ENCODE measurements at places on chromosomes 4 and X.

DNA sequence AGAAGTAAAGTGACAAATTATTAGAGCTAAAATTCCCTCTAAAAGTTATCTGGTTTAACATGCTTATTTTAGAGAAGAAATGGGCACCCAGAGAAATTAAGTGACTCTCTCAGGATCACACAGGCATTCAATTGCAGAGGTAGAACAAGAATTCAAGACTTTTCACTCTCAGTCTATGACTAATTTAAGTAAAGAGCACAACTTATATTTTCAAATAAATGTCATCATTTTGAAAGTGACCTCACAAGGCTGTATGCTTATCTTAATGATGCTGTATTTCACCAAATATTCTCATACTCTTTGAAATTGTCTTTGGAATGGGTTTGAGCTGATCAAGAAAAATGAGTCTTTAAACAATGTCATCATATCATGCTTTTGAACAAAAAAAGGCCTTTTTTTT is 15.3 kb downstream of the GPR174 start:
- DNase-seq = no peak

DNA sequence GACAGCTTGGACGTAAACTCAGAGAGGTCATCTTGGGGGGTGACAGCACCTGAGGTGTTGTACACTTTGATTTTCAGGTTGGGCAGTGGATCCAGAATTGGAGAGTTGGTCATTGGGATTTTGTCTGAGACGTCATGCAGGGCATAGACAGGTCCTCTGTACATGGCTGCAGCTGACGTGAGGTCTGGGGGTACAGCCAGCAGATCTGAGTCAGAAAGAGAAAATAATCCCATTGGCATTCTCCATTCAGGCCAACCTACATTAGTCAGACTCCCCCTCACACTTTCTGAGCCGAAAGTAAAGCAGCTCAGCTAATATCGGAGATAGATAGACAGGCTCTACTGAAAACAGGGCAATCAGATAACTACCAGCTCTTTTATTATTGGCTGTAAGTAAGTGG is 329.7 kb downstream of the UNC5C start:
- DNase-seq = no peak

GRCh38 chr4:3390288-3390811 is 51.4 kb upstream of the HGFAC start:
- DNase-seq = no peak

GRCh38 chr4:168138143-168138542 is 45.8 kb downstream of the ANXA10 start:
- DNase-seq = no peak

DNA sequence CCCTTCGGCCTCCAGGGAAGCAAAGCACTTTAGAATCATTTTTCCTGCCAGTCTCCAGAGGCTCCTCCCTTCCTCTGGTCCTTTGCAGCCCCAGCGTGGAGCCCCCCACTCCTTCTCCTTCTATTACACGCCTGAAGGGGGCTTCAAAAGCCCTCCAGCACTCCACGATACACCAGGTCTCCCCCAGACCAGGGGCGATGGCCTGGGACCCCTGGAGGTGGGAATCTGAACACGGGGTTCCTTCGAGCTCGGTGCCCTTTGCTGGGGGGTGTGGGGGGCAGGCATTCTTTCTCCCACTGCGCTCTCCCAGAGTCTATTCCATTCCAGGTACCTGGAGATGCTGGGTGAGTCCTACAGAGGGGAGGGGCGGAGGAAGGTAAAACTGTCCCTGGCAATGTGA is 97.6 kb downstream of the HMX1 start:
- DNase-seq = no peak

DNA sequence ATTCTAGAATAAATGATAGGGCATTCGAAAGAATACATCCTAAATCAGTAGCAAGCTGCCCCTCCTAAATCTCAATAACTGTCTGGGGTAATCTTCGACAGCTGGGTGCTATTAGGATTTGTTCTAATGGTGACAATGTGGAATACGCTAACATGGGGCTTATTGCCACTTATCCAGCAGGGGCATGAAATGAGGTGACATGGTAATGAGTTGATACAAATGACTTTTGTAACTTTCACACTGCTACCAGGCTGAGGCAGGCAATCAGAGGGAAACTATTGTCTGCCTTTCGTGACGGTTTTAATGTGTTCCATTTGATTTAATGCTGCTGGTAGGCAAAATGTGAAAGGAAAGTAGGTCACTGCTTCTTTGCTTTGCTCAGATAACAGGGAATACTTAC is 1047.4 kb upstream of the PABPC4L start:
- DNase-seq = no peak

DNA sequence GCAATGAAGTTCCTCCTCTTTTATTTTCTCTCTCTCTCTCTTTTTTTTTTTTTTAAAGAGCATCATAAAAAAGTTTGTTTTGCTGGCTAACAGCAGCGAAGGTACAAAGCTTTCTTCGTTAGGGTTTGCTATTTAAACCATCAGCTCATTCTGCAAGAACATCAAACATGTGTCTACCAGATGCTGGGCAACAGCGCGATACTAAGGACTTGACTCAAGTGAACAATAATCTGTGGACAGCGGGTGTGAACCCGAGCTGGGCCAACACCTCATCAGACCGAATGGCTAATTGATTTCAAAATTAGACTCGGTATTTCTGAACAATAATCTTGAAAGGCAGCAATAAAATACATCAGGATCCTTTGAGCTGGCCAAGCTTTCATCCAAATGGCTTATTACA is 246.4 kb downstream of the FBXO8 start:
- no peak for DNase-seq

- DNase-seq = no peak
Observed at GRCh38 chr4:102405821-102406401, 60.6 kb upstream of the SLC39A8 start.

DNA sequence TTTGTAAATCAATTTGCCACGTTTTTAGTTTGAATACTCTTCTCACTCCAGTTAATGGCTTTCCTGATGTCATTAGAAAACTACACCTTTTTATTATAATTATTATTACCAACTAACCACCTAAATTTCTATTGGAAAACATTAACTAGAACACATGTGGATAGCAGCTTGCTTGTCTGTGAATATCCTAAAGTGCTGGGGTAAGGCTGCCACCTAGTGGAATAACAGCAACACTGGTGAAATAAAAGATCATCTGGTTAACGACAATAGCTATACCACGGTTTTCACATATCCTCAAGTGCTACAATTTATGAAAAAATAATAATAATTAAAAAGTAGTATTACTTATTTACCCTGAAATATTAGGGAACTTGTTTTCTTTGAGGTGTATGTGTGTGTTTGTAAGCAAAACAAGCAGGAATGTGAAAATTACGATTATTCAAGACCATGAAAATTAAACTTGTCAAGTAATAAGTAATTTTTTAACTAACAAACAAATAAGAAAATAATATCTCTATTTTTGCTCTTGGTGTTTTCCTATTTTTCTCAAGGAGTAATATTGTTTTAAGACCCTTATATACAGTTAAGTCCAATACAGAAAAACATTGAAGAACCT is 130.1 kb upstream of the TECRL start:
- peak; percentile 37 for DNase-seq

- DNase-seq = no peak
Observed at GRCh38 chrX:10496345-10496965, 123.9 kb downstream of the MID1 start.

DNA sequence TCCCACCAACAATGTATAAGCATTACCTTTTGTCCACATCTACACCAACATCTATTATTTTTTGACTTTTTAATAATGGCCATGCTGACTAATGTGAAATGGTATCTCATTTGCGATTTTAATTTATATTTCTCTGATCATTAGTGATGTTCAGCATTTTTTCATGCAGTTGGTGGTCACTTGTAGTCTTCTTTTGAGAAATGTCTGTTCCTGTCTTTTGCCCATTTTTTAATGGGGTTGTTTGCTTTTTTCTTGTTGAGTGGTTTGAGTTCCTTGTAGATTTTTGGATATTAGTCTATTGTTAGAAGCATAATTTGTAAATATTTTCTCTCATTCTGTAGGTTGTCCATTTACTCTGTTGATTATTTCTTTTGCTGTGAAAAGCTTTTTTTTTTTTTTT is 36.8 kb upstream of the PDLIM5 start:
- no peak for DNase-seq

DNA sequence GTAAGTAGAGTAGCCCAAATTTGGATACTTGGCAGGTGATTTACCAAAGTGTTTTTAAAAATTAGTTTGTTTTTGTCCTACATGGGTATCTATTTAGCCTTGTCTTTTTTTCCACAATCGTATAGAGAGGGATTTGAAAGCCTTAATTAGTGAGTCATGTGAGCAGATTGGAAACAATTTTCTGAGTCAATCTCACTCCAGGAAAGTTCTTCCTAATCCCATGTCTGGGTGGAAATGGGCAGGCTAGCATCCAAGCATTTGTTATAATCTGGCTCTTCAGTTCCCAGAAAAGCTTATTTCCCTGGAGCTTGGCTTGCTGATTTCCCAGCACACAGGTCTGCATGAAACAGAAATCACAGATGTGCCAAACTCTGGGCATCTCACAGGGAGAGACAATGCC is 426.9 kb upstream of the BOD1L1 start:
- DNase-seq = no peak

DNA sequence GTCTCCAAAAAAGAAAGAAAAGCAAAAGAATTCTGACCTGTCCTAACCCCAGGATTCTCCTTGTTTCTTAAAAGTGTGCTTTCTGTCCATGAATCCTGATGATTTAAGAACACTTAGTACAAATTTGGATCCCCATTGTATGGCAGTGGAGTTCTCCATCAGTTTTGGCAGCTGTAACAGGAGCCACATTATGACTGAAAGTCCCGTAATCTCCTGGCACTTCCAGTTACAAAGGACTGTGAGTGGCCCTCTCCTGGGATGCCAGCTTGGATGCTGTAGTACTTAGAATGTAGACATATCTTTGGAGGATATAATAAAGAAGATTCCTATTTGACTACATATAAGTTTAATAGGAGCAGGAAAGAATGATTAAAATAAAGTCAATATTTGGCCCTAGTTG is 20.6 kb downstream of the AP1AR start:
- DNase-seq = no peak

GRCh38 chr4:54318904-54319303 is 89.8 kb downstream of the PDGFRA start:
- peak; percentile 21 for DNase-seq

- no peak for DNase-seq
Observed at GRCh38 chr4:167469436-167469835, 235.1 kb upstream of the SPOCK3 start.

GRCh38 chrX:5640071-5640470 is 588.6 kb downstream of the NLGN4X start:
- no peak for DNase-seq

DNA sequence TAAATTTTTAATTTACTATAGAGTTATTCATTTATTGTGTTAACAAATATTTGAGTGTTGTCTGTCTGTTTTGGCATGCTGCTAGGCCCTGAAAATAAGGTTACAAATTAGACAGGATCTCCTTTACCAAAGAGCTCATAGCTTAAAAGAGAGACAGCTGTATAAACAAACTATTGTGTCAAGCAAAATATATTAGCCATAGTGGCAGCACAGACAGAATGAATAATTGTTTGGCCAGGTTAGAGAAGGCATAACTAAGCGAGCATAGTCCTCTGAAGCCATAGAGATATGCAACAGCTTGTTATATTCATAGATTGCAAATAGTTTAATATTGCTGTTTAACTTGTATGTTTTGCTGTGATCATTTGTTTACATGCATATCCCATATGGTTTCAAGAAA is 66.7 kb upstream of the NDUFC1 start:
- DNase-seq = no peak

DNA sequence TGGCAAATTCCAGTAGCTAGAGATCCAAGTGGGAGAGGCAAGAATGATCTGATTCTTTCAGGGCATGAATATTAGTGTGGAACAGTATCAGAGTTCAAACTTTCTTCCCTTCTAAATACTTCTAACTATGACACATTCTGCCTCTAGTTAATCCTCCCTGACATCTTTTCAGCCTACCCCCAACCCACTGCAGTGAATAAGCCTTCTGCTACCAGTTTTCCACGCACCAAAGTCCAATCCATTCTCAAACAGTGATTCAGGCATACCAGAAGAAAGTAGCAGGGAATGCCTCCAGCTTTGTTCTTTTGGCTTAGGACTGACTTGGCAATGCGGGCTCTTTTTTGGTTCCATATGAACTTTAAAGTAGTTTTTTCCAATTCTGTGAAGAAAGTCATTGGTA is 155.4 kb upstream of the FTHL17 start:
- no peak for DNase-seq

GRCh38 chr4:139267301-139267700 is 12.7 kb downstream of the MGARP start:
- DNase-seq = no peak

DNA sequence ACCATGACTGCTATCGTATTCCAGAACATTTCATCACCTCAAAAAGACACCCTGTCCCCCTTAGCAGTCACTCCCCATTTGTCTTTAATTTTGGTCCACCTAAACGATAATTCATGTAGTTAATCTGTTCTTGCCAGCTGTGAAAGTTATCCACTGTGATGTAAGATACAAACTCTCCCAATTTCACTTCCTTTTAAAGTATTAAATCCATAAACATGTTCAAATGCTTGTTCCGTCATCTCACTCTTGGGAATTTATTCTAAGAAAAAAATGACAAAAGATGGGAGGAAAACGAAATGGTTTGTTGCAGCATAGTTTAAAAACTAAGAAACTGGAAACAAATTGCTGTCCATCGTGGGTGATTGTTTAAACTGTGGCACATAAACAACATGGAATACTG is 53.7 kb upstream of the IRF2 start:
- DNase-seq = no peak

GRCh38 chrX:19794690-19795089 is 92.7 kb downstream of the SH3KBP1 start:
- no peak for DNase-seq

DNA sequence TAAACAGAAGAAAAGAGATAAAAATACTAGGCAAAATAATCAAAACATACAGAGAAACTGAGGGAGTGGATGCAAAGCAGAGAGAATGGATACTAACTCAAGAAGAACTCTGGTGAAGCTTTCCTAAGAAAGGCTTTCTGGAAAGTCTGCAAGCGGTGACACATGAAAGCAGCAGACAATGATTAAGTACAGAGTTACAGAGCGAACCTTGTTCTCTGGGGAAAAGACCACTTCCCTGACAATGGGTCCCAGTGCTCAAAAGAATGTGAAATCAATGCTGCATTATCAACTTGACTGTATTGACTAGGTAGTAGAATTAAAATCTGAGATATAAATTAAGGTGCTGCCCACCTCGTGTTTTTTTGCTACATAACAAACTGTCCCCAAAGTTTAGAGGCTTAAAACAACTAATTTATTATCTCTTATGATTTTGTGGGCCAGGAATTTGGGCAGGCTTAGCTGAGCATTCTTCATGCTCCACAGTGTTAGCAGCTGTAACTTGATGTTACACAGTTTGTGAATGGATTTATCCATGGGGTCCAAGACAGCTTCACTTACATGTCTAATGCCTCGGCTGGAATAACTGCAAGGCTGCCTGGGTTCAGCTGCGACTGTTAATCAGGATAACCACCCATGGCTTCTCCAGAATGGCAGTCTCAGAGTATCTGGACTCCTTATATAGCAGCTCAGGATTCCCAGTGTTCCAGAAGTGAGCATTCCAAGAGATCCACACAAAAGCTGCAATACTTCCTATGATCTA is 106.9 kb upstream of the INPP4B start:
- no peak for DNase-seq

GRCh38 chrX:44871931-44872820 is 812 bp upstream of the KDM6A start:
- DNase-seq = peak; percentile 32

GRCh38 chr4:52235552-52236201 is 184.6 kb downstream of the SPATA18 start:
- no peak for DNase-seq

GRCh38 chr4:89664521-89664920 is 172.4 kb downstream of the SNCA start:
- no peak for DNase-seq

Measured in stimulated activated CD4-positive, alpha-beta T cell treated with anti-CD3 and anti-CD28 coated beads, Interleukin-15, amount 100 ng/mL, for 24 hours (primary cell).